ENCODE measurements at places on chromosomes 7 and 10.

GRCh38 chr7:138006106-138006505, 4.2 kb upstream of the CREB3L2 start:
- DNase-seq, result no peak

- DNase-seq, result no peak
Observed at GRCh38 chr7:55094092-55094690, 75.4 kb downstream of the EGFR start.

GRCh38 chr7:144786522-144786921, 49.3 kb downstream of the TPK1 start:
- no peak for DNase-seq

DNA sequence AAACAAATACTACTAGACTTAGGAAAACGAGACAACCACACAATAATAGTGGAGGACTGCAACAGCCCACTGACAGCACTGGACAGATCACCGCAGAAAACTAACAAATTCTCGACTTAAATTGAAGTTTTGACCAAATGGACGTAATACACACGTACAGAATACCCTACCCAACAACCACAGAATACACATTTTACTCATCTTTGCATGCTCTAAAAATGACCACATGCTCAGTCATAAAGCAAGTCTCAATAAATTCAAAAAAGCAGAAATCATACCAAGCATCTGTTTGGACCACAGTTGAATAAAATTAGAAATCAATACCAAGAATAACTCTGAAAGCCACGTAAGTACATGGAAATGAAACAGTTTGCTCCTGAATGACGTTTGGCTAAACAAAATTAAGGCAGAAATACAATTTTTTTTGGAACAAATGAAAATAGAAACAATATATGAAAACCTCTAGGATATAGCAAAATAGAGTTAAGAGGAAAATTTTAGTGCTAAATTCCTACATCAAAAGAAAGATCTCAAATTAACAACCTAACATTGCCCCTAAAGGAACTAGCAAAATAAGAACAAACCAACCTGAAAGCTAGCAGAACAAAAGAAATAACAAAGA, 30.6 kb downstream of the MAPK8 start:
- DNase-seq, result no peak

DNA sequence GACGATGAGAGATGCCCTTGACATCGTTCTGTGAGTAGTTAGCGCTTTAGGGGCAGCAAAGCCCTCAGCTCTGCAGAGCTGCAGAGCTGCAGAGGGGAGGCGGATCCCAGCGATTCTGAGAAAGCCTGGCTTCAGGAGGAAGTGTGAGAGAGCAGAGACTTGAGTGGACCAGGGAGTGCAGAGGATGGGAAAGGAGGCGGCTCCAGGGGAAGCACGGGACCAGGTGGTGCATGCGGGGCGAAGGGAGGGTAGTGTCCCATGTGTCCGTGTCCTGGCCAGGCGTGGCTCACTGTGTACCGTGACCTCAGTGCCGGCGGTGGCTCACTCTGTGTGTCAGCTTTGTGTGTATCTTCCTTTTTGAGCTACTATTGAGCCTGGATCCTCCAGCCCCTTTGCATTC, 250.8 kb upstream of the PITRM1 start:
- no peak for DNase-seq

DNA sequence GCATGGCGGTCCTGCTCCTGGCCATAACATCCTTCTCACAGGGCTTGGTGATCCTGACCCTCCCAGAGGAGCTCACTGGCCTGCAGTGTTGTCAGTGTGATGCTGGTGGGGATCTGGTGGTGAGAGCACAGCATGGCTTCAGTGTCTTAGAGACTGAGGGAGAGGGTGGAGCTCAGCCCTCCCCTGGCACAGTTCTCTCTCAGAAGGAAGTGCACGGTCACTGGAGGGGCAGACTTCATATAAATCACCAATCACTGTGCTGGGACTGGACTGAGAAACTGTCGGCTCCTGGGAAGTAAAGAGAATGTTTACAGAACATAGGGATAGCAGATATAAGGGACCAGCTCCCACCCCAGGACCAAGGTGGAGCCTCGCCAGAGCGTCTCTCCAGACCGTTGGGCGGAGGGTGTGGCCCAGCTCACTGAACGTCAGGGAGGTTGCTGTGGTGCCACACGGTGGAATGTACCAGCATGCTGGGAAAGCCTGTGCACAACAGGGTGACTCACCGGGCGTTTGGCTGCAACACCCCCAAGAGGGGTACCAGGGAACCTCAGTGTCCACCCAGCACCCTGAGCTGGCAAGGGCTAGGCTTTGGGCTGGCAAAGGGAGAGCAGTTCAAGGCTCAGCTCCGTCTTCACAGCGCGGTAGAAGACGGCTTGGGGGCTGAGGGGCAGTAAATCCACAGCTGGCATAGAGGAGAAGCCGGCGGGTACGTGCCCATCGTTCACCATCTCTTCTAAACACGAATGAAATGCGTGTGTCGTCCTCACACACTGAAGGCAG, 8.8 kb upstream of the GET4 start:
- DNase-seq, result no peak

DNA sequence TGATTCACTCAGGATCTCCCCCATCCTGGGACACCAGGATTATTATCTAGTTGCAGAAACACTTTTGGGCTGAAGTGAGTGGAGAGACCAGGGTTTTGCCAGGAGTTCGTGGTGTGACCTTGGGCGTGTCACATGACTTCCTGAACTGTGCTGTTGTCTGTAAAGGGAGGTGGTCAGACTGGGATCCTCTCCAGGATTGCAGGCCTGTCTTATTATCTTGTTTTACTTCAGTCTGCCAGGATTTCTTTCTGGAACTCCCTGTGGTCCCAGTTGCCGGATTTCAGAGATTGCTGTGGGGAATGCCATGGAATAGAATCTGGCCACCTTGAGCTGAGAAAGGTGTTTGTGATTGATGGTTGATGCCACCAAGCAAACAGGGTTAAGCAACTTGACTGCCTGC, 35.8 kb downstream of the CRCP start:
- no peak for DNase-seq

DNA sequence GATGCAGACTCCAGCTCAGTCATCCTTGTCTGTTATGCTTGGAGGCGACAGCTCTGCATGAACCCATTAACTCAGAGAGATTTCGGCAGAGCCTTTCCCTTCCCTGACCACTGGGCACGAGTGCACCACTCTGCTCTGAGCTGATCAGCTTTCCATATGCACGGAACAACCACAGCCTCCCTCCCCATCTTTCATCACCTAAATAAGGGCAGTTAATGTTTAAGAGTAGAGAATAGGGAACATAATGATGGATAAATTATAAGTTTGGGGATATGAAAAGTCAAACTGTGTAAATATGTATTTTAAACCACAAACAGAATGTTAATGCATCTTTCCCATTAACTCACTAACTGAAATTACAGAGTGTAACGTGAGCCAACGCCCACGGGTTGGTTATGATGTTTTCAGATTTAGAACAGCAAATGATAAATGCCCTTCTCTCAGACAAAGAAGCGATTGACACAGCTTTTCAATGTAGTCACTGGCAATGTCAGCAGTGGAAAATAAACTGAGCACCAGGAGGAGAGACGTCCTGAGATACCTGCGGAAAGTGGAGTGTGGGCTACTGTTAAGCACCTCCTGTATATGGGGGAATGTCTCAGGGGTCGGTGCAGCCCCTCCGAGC, 658.2 kb downstream of the LRMDA start:
- no peak for DNase-seq

GRCh38 chr10:30816159-30816819, 186.7 kb upstream of the LYZL2 start:
- no peak for DNase-seq

DNA sequence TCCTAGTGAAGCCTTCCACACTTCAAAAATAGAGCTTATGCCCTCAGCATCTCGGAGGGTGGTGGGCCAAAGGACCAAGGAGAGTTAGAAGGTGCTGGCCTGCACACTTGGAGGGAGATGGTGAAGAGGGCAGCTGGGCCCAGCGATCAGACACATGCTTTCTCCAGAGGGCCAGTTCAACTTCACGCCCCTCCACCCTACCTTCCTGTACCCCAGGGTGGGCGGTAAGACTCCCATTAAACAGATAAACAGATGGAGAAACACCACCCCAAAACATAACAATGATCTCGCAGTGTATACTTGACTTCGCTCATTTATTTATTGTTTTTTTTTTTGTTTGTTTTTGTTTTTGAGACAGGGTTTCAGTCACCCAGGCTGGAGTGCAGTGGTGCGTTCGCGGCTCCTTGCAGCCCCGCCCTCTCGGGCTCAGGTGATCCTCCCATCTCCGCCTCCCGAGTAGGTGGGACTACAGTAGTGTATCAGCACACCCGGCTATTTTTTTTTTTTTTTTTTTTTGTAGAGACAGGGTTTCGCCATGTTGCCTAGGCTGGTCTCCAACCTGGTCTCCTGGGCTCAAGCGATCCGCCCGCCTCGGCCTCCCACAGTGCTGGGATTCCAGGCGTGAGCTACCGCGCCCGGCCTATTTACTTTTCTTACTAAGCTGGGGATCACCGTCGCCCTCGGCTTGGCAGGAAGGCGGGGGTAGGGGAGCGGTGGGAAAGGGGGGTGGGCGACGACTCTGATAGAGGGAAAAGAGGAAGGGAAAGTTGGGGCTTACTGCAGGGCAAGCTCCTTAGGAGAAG, 1.8 kb downstream of the C10orf95 start:
- no peak for DNase-seq

GRCh38 chr10:119496273-119496672, 46.2 kb downstream of the RGS10 start:
- no peak for DNase-seq

DNA sequence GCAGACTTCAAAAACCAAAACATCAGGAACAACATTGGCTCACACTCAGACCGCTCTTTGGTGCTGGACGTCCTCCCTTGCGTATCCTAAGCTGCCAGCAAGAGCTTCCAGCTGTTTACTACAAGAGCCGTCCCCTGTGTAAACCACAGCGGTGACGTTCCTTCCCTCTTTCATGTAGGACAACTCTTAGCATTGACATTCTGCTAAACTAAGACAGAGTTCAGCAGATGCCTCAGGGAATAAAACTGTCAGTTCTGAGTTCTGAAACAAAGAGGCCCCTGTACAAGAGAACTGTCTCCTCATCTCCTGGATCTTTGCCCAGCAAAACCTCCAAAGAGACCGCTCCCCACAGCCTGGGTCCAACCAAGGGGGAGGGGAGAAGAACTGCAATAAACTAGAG, 57.8 kb upstream of the OPALIN start:
- no peak for DNase-seq

All from bone marrow (tissue), 2 donors.